Fibroblast of villous mesenchyme (primary cell): ENCODE measurements at places on chromosomes 6 and 20. TPM values are rescaled to one million over a fixed set of nuclear protein-coding genes. Genes with fewer than 3 reads are reported as not detected.

Gene TMEM181
- total RNA-seq = 35.1 and 58.3 TPM in 2 replicates

Gene TP53TG5
- not detected in 2 replicates for total RNA-seq

Gene ZSCAN23
- 4.3 and 9.0 TPM in 2 replicates for total RNA-seq

Gene NKAPL
- 0.64 and 1.7 TPM in 2 replicates for total RNA-seq

Gene BEND6
- total RNA-seq = 11.0 and 13.4 TPM in 2 replicates

Gene TRAPPC3L
- total RNA-seq = under 0.01 TPM in 1 of 2 replicates, not detected in the other

Gene FERMT1
- total RNA-seq = 4.3 and 4.5 TPM in 2 replicates

Gene CCN2
- total RNA-seq = 177 and 217 TPM in 2 replicates

Gene CST4
- total RNA-seq = 0.32 TPM in 1 of 2 replicates, not detected in the other

Gene TSBP1
- under 0.01 TPM in 1 of 2 replicates, not detected in the other for total RNA-seq

Gene SMPDL3A
- total RNA-seq = 13.4 and 21.3 TPM in 2 replicates

Gene IL17A
- total RNA-seq = not detected in 2 replicates

Gene MMS22L
- 11.6 and 19.4 TPM in 2 replicates for total RNA-seq

Gene TRIM40
- total RNA-seq = not detected in 2 replicates

Gene CRISP3
- not detected in 2 replicates for total RNA-seq

Gene GMPR
- 4.7 and 7.1 TPM in 2 replicates for total RNA-seq

Gene BHLHE23
- not detected in 2 replicates for total RNA-seq

Gene PACSIN1
- under 0.01 TPM in 2 replicates for total RNA-seq

Gene SLC17A3
- total RNA-seq = not detected in 2 replicates

Gene SOX4
- 33.2 and 71.8 TPM in 2 replicates for total RNA-seq

Gene SLC18B1
- total RNA-seq = 4.8 and 11.2 TPM in 2 replicates

Gene PXDC1
- 82.1 and 92.4 TPM in 2 replicates for total RNA-seq

Gene CALHM5
- total RNA-seq = 4.7 and 7.7 TPM in 2 replicates

Gene SRSF12
- under 0.01 and 0.86 TPM in 2 replicates for total RNA-seq

Gene SLC29A1
- total RNA-seq = 7.1 and 9.5 TPM in 2 replicates

Gene PHACTR1
- 0.32 and 0.43 TPM in 2 replicates for total RNA-seq

Gene ISM1
- total RNA-seq = 0.43 and 0.64 TPM in 2 replicates

Gene TRIM39
- 10.8 and 11.3 TPM in 2 replicates for total RNA-seq

Gene KCNQ5
- 0.86 and 0.97 TPM in 2 replicates for total RNA-seq

Gene TPBG
- 47.5 and 67.0 TPM in 2 replicates for total RNA-seq

Gene KCNK5
- total RNA-seq = not detected in 2 replicates

Gene NRN1
- total RNA-seq = not detected in 2 replicates

Gene MOXD1
- 15.1 and 25.4 TPM in 2 replicates for total RNA-seq

Gene INSM1
- under 0.01 TPM in 1 of 2 replicates, not detected in the other for total RNA-seq

Gene TCF19
- 20.7 and 22.2 TPM in 2 replicates for total RNA-seq

Gene OR2J3
- under 0.01 TPM in 1 of 2 replicates, not detected in the other for total RNA-seq

Gene RAB32
- 123 and 148 TPM in 2 replicates for total RNA-seq

Gene WFDC10B
- total RNA-seq = not detected in 2 replicates

Gene COL11A2
- total RNA-seq = under 0.01 and 0.32 TPM in 2 replicates

Gene RIPOR3
- 28.1 and 29.3 TPM in 2 replicates for total RNA-seq

Gene OLIG3
- not detected in 2 replicates for total RNA-seq

Gene OR2H2
- not detected in 2 replicates for total RNA-seq

Gene SPTLC3
- total RNA-seq = under 0.01 and 0.97 TPM in 2 replicates

Gene EGFL8
- 0.97 and 2.6 TPM in 2 replicates for total RNA-seq

Gene KATNA1
- 18.0 and 21.6 TPM in 2 replicates for total RNA-seq

Gene SLC4A11
- total RNA-seq = 1.6 and 1.7 TPM in 2 replicates

Gene PRDM13
- not detected in 2 replicates for total RNA-seq

Gene MRAP2
- not detected in 2 replicates for total RNA-seq

Gene ZNF217
- 20.3 and 22.9 TPM in 2 replicates for total RNA-seq

Gene ZBTB12
- total RNA-seq = 1.9 and 3.0 TPM in 2 replicates

Gene HLA-DQB1
- not detected in 2 replicates for total RNA-seq

Gene SLC35F1
- under 0.01 TPM in 1 of 2 replicates, not detected in the other for total RNA-seq
